ENCODE measurements at places on chromosomes 3 and 15. TPM values are rescaled to one million over a fixed set of nuclear protein-coding genes. Genes with fewer than 3 reads are reported as not detected.

HRG gene
- total RNA-seq, result 0.16 TPM

BUB1B gene
- 30.9 TPM for total RNA-seq

TGM4 gene
- 2.5 TPM for total RNA-seq

POMGNT2 gene
- 7.3 TPM for total RNA-seq

IL17RB gene
- total RNA-seq, result 0.42 TPM

PPP1R2 gene
- 68.6 TPM for total RNA-seq

All from MCF 10A (cell line).